Right renal pelvis (tissue), 4 donors: ENCODE measurements at places on chromosomes 7 and 10.

- no peak for DNase-seq
Measured at GRCh38 chr10:35611750-35612149, 6.6 kb downstream of the GJD4 start.

DNA sequence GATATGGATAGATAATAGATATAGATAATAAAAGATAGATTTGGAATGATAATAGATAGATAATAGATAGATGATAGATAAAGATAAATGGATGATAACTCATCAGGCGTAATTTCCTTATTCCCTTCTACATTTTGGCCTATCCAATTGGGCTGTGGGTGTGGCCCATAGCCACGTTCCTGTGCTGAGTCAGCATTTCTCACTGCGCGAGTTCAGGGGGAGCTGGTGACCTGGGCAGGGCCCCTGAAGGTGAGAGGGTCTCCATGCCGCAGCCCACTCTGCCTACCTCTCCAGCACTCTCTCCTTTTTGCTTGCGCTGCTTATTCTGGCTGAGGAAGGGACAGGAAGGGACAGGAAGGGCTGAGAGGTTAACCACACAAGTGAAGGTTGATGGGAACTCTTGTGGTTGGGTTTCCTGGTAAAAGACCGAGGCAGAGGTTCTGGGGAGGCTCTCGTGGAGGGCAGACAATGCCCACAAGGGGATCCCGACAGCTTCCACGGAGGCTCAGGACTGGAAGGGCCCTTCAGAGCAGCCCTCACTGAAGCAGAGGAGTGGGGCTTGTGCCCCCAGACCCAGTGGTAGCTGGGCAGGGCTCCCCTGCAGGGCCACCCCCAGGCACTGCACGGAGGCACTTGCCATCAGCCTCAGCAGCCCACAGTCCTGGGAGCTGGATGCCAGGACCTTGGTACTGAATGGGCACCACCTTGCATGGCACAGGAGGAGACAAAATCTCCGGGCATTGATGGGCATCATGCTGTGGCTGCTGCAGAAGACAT, 247.3 kb upstream of the PITRM1 start:
- DNase-seq = no peak

DNA sequence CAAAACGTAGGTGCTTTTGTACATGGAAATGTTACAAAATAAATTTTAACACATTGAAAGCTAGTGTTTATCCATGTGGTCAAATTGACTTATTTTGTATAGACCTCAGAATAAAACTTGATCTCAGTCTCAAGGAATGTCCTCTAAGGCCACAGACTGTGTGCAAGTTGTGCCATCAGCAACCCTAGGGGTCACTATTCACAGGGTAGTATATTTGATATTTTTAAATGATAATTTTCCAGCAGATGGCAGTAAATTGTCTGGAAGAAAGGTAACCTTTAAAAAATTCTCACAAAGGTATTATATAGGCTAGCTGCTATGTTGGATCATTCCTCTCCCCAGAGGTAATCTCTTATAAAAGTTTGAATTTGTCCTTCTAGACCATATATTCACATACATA, 12.9 kb upstream of the SNX10 start:
- DNase-seq = no peak

DNA sequence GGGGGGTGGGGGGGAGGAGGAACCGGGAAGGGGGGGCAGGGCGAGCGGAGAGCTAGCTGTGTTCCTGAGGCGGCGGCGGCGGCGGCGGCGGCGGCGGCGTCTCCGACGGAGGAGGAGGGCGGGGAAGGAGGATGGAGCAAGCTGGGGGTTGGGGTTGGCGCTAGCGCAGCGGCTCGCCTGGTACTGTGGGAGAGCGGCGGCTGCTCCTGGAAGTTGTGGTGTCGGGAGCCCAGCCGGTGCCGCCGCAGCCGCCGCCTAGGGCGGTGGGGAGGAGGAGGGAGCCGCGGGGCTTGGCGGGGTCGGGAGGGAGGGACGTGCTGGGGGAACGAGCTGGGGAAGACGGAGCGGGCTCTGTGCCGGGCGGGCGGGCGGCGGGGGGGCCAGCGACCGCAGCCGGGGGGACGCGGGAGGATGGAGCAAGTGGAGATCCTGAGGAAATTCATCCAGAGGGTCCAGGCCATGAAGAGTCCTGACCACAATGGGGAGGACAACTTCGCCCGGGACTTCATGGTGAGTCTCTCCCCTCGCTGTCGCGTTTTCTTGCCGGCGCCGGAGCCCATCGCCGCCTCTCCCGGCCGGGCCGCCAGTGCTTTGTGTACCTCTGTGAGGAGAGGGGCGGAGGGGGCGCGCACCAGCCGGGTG, at the start of gene PTPN12:
TSS of gene PTPN12 (plus strand) at position 160 of the 642 bp plus-strand sequence. CDS start at position 412, 252 bp downstream.
- peak; percentile 53 for DNase-seq

GRCh38 chr10:50506861-50507573, 116.7 kb downstream of the SGMS1 start:
- no peak for DNase-seq

GRCh38 chr7:73970801-73971229, 57.2 kb upstream of the ELN start:
- DNase-seq = no peak

DNA sequence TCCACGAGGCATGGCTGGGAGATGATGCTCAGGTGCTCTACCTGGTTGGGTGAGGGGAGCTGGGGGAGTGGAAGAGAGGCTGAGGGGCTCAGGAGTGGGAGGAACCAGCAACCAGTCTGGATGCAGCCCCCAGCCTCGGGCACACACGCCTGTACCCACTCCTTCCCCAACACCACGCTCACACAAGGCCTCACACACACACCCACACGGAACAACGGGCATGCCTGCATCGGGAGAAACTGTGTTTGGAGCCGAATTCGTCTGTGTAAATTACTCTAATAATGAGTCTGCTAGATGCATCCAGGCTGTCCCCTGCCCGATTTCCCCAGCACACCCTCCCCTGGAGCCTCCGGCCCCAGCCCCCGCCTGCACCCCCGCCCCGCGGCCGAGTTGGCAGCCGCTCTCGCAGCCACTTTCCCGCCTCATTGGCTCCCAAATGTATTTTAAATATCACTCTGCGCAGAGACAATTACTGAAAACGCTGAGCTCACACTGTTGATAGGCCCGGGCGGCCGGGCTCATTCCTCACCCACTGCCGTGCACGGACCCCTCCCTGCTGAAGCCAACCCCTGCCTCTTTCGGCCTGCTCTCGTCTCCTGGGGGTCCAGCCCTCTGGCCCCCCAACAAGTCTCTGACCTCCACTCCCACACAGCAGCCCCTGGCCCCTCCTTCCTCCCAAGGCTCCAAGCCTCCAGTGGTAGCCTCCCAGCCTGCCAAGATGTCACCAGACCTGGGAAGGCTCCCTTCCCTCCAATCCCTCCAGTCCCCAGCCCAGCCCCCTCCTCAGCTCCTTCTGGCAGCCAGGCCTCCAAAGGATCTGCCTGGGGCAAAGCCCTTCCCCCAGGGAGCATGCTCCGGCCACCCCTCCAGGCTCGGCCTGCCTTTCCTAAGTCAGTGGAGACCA, 11.1 kb downstream of the H2BK1 start:
- peak; percentile 34 for DNase-seq

GRCh38 chr10:117016266-117016665, 11.3 kb upstream of the SHTN1 start:
- no peak for DNase-seq

- DNase-seq = no peak
Measured at GRCh38 chr7:69613846-69614245, 15.6 kb downstream of the AUTS2 start.

DNA sequence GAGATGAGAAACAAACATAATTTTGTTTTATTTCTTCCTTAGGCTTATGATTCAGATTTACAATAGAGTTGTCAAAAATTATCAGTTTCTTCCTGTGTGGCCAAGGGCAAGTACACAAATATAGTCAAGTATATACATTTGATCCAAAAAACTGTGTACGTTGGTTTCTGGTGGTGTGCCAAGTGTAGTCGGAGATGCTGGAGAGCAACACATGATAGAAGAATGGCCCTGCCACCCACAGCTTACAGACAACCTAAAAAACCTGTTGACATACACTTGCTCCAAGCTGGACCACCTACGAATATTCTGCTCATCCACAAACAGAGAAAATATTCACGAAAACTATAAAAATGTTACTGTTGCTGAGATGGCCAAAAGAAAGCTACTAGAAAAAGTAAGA, 890.8 kb upstream of the PHF14 start:
- no peak for DNase-seq

- DNase-seq = no peak
Measured at GRCh38 chr10:34704526-34705184, 110.4 kb downstream of the PARD3 start.

DNA sequence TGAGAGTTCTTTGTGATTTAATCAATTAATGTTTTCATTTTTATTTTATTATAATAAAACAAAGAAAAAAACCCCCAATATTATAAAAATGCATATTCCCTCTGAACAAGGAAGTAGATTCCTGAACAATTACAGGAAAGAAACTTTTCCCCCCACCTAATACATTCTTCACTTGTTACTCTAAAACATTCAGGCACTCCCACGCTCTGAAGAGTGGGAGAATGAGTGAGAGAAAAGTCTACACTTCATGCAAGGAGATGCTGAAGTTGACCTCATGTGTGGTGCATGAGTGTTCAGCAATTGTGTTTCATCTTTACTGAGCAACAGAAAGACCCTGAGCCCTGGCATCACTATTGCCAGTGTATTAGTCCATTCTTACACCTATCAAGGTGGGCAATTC, 244.2 kb upstream of the IGFBP3 start:
- no peak for DNase-seq

- DNase-seq = no peak
Measured at GRCh38 chr7:129664029-129665012, 52.8 kb downstream of the NRF1 start.

DNA sequence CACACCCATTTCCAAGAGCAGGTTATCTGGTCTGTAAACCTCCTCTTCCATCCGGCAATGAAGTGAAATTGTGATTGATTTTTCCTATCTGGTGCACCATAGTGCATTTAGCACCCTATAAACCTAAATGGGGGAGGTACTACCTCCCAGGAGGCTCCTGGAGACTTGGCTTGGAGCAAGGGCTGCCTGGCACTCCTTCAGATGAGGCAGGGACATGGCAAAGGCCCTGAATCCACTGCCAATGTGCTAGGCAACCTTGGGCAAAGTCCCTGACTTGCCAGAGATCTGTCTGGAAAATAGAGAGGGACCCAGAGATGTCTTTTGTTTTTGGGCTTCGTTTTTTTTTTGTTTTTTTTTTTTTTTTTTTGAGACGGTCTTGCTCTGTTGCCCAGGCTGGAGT, 6.7 kb upstream of the GRID1 start:
- no peak for DNase-seq

- peak; percentile 27 for DNase-seq
Measured at GRCh38 chr10:116892907-116893685, 43.8 kb downstream of the ENO4 start.

DNA sequence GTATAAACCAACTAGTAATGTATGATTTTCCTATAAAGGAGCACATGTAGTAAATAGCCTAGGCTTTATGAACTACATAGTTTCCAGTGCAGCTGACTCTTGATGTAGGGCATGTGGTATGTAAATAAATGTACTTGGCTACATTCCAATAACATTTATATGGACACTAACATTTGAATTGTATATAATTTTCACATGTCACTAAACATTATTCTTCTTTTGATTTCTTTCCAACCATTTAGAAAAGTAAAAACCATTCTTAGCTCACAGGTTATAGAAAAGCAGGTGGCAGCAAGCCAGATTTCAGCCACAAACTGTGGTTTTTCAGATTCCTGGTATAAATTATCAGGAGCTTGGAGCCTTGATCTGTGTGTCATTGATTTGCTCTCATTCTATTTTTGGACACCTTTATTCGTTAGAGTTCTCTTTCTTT, 1182.0 kb downstream of the CNTNAP2 start:
- DNase-seq = peak; percentile 8

GRCh38 chr7:2105917-2106316, 126.8 kb downstream of the MAD1L1 start:
- no peak for DNase-seq

DNA sequence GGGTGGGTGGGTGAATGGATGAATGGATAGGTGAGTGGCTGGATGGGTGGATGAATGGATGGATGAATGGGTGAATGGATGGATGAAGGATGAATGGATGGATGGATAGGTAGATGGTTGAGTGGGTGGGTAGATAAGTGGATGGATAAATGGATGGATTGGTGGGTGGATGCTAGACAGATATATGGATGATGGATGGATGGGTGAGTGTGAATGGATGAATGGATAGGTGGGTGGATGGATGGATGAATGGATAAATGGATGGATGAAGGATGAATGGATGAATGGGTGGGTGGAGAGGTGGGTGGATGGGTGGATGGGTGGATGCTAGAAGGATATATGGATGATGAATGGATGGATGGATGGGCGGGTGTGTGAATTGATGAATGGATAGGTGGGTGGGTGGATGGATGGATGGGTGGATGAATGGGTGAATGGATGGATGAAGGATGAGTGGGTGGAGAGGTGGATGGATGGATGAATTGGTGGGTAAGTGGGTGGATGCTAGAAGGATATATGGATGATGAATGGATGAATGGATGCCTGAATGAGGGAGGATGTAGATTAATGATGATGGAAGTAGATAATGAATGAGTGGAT, 20.4 kb downstream of the ELFN1 start:
- DNase-seq = no peak

- no peak for DNase-seq
Measured at GRCh38 chr7:34087892-34088891, 182.9 kb downstream of the BMPER start.

DNA sequence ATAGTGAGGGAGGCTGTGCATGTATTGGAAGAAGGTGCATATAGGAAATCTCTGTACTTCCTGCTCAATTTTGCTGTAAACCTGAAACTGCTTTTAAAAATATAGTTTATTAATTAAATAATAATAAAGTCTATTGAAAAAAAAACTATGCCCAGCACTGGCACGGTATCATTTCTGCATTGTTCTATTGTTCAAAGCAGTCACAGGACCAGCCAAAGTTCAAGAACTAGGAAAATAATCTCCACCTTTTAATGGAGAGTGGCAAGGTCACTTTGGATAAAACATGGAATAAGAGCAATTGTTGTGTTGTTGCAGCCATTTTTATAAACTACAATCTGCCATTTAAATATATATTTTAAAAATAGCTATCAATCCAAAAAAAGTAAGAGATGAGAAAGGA, 24.7 kb downstream of the ASAH2 start:
- DNase-seq = no peak

DNA sequence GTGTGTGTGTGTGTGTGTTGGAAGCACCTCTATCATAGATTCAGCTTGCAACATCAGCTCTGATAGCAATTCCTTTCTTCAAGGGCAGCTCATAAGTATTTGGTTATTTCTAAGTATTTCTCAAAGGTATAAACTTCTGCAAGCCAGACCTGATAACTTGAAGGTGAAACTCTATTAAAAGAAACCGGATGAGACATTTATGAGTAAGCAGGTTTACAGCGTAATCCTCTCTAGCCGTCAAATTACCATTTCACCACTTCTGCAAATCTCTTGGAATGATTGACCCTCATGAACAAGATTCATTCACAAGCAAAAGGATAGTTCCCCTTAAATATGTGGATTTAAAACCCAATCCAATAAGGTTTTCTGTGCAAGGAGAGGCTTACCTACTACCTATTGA, 23.1 kb downstream of the PDE1C start:
- DNase-seq = no peak

GRCh38 chr7:23474094-23474828, 4.0 kb upstream of the IGF2BP3 start:
- DNase-seq = peak; percentile 88

- DNase-seq = no peak
Measured at GRCh38 chr7:9981742-9982349, 991.8 kb upstream of the PHF14 start.
